ENCODE measurements at places on chromosomes 13 and 19. TPM values are rescaled to one million over a fixed set of nuclear protein-coding genes. Genes with fewer than 3 reads are reported as not detected.

KCNJ14 gene
- 0.42 TPM for total RNA-seq

RDH8 gene
- total RNA-seq = not detected

PROSER1 gene
- total RNA-seq = 18.3 TPM

SERTM1 gene
- not detected for total RNA-seq

TFDP1 gene
- 85.5 TPM for total RNA-seq

STOML3 gene
- total RNA-seq = not detected

ZNF98 gene
- not detected for total RNA-seq

PRR12 gene
- 10.9 TPM for total RNA-seq

EDNRB gene
- total RNA-seq = 0.05 TPM

FLT3LG gene
- 0.49 TPM for total RNA-seq

Data from airway epithelial cell (primary cell).